NCI-H1417 treated with DMSO at 0.1 percent for 48 hours (cell line): ENCODE measurements at places on chromosomes 5 and 9.

- no peak for DNase-seq
These were observed 56.3 kb upstream of the MEF2C start for GRCh38 chr5:88939300-88939699.

GRCh38 chr5:83197326-83197967 lies 120.1 kb downstream of the XRCC4 start:
- DNase-seq, result peak; percentile 70

GRCh38 chr5:73652391-73652790 lies 26.4 kb downstream of the ARHGEF28 start:
- no peak for DNase-seq

DNA sequence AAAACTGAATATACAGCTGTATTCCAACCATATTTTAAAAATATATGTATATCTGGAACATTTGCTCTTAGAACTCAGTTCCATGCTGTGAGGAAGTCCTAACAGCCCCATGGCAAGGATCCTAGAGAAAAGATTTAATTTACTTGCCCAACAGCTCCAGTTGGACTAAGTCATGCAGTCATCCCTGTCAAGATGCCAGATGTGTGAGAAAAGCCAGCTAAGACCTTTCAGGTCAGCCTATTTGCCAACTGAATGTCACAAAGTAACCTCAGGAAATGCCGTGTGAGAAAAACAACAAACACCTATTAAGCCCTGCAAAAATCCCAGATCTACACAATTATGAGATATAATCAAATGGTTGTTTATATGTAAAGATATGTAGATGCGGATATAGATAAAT lies 416.3 kb downstream of the NR2F1-AS1 start:
- no peak for DNase-seq

DNA sequence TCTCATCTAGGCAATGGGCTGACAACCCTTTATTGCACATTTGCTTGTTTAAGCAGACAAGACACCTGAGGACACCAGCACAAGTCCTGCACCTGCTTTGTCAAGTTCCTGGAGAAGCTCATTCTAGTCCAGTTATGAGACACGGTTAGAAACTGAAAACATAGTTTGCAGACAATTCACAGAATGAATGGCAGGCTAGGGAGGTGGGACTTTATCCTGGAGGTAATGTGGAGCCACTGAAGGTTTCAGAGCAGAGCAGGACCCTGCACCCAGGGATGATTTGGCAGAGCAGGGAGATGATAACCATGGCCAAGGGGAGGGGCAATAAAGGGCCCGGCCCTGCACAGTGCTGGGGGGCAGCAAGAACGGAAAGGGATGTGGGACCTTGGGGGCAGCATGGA lies 50.7 kb upstream of the SLC25A51 start:
- DNase-seq, result no peak

- no peak for DNase-seq
These were observed 263.9 kb downstream of the PAPPA start for GRCh38 chr9:116417464-116417863.

GRCh38 chr5:137356127-137356526 lies 143.0 kb downstream of the SPOCK1 start:
- DNase-seq, result no peak

GRCh38 chr5:58469896-58470295 lies 10.0 kb upstream of the PLK2 start:
- no peak for DNase-seq

GRCh38 chr5:30040488-30041118 lies 1152.9 kb upstream of the CDH6 start:
- DNase-seq, result peak; percentile 37

- DNase-seq, result no peak
These were observed 104.8 kb downstream of the SREK1 start for GRCh38 chr5:66248874-66249273.

DNA sequence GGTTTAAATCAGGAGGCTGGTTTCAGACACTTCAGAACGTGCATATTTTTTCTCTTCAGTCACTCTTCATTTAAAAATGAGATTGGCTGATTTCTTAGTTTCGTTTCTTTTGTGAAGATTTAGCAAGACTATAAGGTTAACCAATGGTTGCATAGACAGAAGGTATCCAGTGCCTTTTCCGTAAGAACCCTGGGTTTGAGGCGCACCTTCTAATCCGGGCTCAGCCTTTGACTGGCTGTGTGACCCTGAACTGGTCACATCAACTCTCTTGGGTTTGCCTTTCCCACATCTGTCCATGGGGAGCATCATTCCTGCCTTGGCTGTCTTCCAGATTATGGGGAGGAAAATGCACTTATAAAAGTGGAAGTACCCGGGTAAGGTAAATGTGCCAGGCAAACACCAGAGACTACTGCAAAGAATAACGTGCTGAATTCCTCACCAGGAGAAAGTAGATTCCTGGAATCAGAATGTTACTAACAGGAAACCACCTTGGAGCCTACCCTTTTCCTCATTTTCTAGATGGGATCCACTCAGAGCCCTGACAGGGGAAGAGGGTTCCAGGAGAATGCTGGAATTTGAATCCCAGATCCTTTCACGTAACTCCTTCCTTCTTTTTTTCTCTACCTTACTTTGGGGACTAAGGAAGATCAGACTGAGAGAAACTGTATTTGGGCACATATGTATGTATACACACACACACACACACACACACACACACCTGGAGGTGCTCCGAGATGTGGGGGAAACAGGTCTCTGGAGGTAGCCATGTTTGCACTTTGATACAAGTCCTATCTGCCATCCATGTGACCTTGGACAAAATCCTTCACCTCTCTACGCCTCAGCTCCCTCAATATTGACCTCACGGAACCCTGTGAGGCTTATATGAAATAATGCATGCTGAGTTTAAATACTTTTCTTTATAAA lies 6.8 kb downstream of the HAND1 start:
- DNase-seq, result no peak

GRCh38 chr5:161975350-161975749 lies 92.2 kb upstream of the GABRG2 start:
- DNase-seq, result no peak

- DNase-seq, result no peak
These were observed 89.2 kb downstream of the TEK start for GRCh38 chr9:27198190-27198589.

GRCh38 chr5:78603636-78604175 lies 44.9 kb downstream of the LHFPL2 start:
- DNase-seq, result no peak

DNA sequence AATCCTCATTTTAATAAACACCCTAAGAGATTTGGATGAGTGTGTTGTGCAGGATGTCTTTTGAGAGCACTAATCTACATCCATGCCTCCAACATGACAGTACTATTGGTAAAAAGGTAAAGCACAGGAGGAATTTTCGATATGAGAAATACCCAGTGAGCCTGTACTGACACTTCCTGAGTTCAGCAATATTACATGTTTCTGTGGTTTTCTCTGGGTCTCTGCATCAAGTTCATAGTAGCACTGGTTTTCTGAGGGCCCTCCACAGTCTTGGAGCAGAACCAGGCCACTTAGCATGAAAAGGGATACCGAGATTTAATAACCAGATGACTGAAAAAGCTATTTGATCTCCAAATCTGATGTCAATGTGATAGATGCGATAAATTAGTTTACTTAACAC lies 524.1 kb downstream of the TMEM38B start:
- DNase-seq, result no peak

DNA sequence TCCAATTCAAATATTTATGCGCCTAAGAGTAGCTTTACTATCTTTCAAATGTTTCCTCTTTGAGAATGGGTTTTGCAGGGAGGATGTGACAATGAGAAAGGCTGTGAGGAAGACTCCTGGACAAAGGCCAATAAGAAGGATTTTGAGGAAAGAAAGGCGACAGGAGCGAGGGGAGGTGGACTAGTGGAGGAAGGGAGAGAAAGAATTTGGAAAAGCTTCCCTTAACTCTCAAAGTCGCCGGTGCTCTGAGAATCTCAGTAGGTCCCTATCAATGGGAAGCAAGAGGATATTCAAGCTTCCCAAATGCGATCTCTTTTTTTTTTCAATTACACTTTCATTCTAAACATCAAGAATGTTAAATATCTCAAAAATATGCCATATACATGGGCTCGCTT lies 2.8 kb upstream of the CDC20B start:
- no peak for DNase-seq

- DNase-seq, result no peak
These were observed 588.3 kb downstream of the EBF1 start for GRCh38 chr5:158511454-158511853.

- no peak for DNase-seq
These were observed 3.0 kb downstream of the MLANA start for GRCh38 chr9:5893591-5894236.

DNA sequence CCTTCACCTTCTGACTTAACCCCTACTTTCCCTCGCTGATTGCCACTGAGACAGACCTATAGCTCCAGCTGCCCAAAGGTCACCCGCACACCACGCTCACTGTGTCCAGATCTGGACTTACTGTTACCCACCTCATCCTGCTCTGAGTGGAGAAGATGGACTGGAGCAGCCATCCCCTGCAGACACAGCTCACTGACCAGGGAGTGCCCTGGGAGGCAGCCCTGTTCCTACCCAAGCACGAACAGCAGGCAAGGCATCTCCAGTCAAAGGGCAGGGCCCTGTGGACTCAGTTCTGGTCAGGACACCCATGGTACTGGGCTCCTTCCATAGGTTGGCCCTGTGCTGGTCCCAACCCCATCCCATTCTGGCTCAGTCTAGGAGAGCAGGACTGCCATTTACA lies 9.5 kb upstream of the BARX1 start:
- DNase-seq, result no peak

GRCh38 chr9:134282138-134282650 lies 44.1 kb upstream of the RXRA start:
- no peak for DNase-seq

GRCh38 chr9:78566948-78567675 lies 270.2 kb downstream of the PSAT1 start:
- DNase-seq, result no peak

DNA sequence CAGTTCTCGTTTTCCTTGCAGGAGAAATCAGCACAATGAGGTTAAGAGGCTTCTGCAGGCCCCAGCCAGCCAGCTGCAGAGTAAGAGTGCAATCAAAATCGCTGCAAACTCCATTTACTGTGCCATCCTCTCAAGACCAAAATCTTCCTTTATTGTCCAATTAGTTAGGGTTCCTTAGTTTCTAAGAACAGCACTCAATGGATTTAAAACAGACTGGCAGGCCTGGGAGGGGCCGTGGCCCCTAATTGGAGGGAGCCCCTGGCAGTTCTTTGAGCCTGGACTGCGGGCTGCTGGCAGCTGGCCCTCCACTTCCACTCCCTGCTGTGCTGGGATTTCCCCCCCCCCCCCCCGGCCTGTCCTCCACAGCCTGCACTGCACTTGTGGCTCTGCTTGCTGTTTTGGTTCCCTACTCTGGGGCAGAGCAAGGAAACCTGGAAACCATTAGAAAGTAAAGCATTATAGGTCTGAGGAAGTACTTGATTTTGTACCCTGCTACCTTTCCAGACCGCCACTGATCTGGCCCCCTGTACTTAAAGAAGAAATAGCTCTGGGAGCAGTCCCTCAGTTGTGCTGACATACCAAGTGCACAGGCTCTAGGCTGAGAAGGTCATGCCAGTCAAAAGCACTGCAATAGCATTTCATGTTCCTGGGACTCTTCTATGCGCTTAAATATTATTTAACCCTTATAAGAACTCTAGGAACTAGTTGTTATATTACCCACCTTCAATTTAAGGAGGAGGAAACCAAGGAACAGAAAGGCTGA lies 129.0 kb downstream of the APBA1 start:
- peak; percentile 58 for DNase-seq

DNA sequence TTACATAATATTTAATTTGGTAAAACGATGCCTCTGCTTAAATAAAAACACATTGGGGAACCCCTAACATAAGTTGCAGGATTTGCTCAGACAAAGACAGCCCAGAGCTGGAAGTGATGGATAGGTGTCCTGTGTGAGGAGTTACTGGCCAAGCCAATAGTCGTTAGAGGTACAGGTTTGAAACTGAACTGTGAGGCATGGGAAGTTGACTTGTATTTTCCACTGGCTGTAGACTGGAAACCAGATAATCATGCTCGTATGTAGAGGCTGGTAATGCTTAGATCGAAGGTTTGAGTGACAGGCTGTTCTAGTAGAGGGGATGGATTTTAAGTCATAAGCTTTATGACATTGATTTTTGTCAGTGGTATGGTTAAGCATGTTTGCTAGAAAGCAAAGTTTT lies 24.8 kb downstream of the TEK start:
- no peak for DNase-seq

GRCh38 chr9:78725503-78725902 lies 428.6 kb downstream of the PSAT1 start:
- DNase-seq, result no peak

- DNase-seq, result no peak
These were observed 440.0 kb upstream of the MPDZ start for GRCh38 chr9:13719446-13719845.

DNA sequence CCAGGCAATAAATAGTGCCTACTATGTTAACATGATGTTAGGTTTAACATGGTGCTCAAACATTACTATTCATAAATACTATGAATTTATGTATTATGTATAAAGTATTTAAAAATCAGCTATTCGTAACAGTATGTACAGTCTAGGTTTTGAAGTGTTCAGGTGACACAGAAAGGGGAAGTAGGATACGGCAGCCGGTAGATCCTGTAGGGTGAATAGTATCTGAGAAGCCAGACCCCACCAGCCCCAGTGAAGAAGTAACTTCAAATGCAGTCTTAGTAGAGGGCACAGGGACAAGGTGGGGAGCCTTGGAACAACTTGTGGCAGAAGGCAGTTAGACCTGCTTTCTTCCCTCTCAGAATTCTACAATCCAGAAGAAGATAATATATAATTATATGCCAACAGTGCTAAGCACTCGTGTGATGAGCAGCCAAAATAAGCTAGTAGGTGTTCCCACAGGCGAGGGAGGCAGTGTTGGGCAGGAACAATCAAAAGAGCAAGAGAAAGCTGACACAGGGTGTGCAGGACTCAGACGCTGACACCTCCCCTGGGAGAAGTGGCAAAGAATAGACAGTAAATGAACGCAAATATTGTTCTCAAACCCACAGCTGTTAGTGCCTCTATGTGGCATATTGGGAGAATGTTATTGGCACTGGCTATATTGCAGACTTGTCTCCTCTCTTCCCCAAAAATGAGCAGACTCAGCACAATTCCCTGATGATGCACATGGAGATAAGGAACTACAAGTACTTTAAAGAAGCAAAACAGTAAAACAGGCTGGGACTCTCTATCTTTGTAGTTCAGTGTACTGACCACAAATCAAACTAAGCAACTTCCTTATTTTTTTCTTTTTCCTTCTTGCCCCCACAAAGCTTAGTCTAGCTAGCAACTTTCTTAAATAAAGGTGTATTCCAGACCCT lies 4.6 kb downstream of the ZNF367 start:
- DNase-seq, result no peak

DNA sequence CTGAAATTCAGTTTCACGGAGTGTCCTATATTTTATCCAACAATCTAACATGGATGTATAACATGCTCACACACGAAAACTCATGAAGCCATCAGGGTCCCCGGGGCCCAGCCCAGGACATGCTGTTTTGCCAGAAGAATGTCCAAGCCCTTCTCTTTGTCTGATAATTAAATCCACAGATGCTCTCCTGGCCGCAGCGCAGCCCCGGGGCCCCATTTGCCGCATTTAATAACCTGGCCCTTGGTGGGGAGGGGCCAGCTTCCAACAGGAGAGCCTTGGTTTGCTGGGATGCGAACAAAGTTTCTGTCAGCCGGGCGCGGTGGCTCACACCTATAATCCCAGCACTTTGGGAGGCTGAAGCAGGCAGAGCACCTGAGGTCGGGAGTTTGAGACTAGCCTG lies 30.0 kb downstream of the PLPP7 start:
- no peak for DNase-seq

- DNase-seq, result peak; percentile 4
These were observed 536 bp upstream of the COMMD10 start for GRCh38 chr5:116084287-116084691.
